ENCODE measurements at places on chromosomes 12 and 14.

DNA sequence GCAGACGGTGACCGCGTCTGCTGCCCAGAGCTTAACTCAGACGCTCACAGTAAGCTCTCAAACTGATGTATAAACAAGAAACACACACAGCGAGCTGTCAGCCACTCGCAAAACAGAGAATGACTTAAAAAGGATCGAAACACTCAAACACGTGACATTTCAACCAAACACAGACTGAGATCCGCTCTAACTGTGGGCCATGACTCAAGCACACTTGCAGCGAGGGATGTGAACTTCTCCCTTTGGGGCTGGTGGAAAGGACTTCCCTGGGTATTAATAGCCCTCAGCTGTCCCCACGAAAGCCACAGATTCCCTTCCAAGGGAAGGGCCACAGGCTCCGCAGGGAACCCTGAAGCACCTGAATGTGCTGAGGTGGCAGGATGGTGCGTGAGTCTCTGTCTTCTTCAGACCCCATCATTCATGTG, 29.1 kb downstream of the CCDC88C start:
- no peak for DNase-seq

GRCh38 chr14:75303381-75303789, 24.8 kb downstream of the FOS start:
- DNase-seq, result peak; percentile 77

- DNase-seq, result no peak
Observed at GRCh38 chr12:25705261-25705660, 152.2 kb upstream of the LMNTD1 start.

GRCh38 chr12:41367726-41368405, 179.7 kb downstream of the PDZRN4 start:
- DNase-seq, result no peak

- DNase-seq, result no peak
Observed at GRCh38 chr14:106455026-106455425, 928.6 kb downstream of the TMEM121 start.

- peak; percentile 52 for DNase-seq
Observed at GRCh38 chr14:58107947-58108552, 44.0 kb downstream of the ARMH4 start.

All from LoVo (cell line).